Immature natural killer cell (primary cell): ENCODE measurements at places on chromosomes 12 and 14. TPM values are rescaled to one million over a fixed set of nuclear protein-coding genes. Genes with fewer than 3 reads are reported as not detected.

GRCh38 chr12:122184517-122184916, 1.6 kb downstream of the LRRC43 start:
- no peaks in the 10 kb centered on the region for H3K36me3 ChIP-seq
- peaks cover 32% of the 10 kb centered on the region for H3K4me1 ChIP-seq
- peak overlapping the region; percentile 86 for H3K4me3 ChIP-seq
- peak; percentile 81 for DNase-seq

- peak; percentile 69 for DNase-seq
- peaks cover 4% of the 10 kb centered on the region for H3K36me3 ChIP-seq
- peaks cover 42% of the 10 kb centered on the region for H3K4me1 ChIP-seq
- peak overlapping the region; percentile 97 for H3K27ac ChIP-seq
These were observed 585 bp upstream of the DYRK2 start for GRCh38 chr12:67647799-67648520.

DNA sequence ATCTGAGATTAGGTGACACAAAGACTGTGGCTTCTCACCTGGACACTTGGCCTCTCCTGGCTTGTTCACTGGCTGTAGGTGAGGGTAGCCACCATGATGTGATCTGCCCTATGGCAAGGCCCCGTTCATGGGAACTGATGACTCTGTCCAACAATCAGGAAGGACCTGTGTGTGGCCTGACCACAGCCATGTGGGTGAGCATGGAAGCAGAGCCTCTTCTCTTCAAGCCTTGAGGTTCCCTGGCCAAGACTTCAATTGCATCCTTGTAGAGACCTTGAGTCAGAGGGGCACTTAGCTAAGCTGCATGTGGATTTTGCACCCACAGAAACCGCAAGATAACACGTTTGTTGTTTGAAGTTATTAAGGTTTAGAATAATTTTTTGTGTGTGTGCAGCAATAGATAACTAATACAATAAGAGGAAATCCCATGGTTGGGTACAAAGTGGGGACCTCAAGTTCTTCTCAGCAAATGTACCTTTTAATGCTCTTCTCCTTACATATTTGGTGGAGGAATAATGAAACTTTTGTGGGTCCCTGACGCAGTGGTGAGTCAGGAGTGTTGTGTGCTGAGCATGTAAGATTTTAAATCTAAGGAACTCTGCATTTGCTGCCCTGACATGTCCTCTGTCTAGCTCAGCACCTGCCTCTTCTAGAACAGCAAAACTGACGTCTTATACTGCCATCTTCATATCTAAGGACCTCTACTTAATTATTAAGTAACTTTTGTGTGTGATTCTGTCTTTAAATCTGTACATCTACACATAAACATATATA, 27.5 kb upstream of the PLEKHG7 start:
- no peaks in the 10 kb centered on the region for H3K36me3 ChIP-seq
- peaks cover 4% of the 10 kb centered on the region for H3K4me1 ChIP-seq
- H3K4me3 ChIP-seq: no peak overlapping the region
- H3K27ac ChIP-seq: no peak overlapping the region
- H3K27me3 ChIP-seq: peaks cover 3% of the 10 kb centered on the region
- DNase-seq: no peak

DNA sequence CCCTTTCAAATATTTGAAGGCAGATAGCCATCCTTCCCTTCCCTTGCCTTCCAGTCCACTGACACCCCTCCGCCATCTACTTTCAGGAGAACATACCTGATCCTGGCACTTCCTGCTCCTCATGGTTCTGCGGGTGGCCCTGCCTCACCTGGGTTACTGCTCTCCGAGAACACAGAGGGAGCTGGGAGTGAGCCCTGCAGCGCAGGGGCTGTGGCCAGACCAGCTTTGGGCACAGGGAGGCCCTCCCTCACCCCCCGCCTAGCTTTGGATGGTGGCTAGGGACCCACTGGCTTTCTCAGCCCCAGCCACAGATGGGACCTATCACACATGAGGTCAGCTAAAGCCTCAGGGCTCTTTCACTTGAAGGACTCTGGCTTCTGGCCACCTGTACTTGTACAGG, 12.4 kb downstream of the IQSEC3 start:
- H3K4me1 ChIP-seq: no peaks in the 10 kb centered on the region
- DNase-seq: no peak
- no peaks in the 10 kb centered on the region for H3K36me3 ChIP-seq

NAA25 gene
- 20.3 TPM for polyA plus RNA-seq

CELA1 gene
- polyA plus RNA-seq: 0.37 TPM
